Smooth muscle cell of the pulmonary artery (primary cell): ENCODE measurements at places on chromosomes 4 and X. TPM values are rescaled to one million over a fixed set of nuclear protein-coding genes. Genes with fewer than 3 reads are reported as not detected.

The GPR101 gene
- total RNA-seq, result not detected in 2 replicates

The STS gene
- 7.3 and 10.7 TPM in 2 replicates for total RNA-seq

The TMPRSS11F gene
- not detected in 2 replicates for total RNA-seq

The RNF128 gene
- total RNA-seq, result 2.3 and 6.7 TPM in 2 replicates

The RPA4 gene
- 1.2 and 1.8 TPM in 2 replicates for total RNA-seq

The XPNPEP2 gene
- total RNA-seq, result 0.10 and 1.2 TPM in 2 replicates

The BEX2 gene
- total RNA-seq, result 1.0 and 1.9 TPM in 2 replicates

The SPINK2 gene
- not detected in 2 replicates for total RNA-seq

The ANKRD50 gene
- 59.8 and 66.8 TPM in 2 replicates for total RNA-seq

The C4orf46 gene
- 9.2 and 14.6 TPM in 2 replicates for total RNA-seq

The PABPC1L2B gene
- not detected in 2 replicates for total RNA-seq

The STPG2 gene
- 0.10 TPM in 1 of 2 replicates, not detected in the other for total RNA-seq

The TIGD4 gene
- 0.26 and 0.43 TPM in 2 replicates for total RNA-seq

The IL2 gene
- not detected in 2 replicates for total RNA-seq

The VCX gene
- not detected in 2 replicates for total RNA-seq

The DCAF4L1 gene
- 0.13 TPM in 2 replicates for total RNA-seq

The KLHL13 gene
- total RNA-seq, result 8.6 and 10.6 TPM in 2 replicates

The TMEM150C gene
- 0.33 and 0.53 TPM in 2 replicates for total RNA-seq

The ZGRF1 gene
- 2.9 and 4.5 TPM in 2 replicates for total RNA-seq
